ENCODE measurements at places on chromosomes 5 and 9.

- DNase-seq, result no peak
These were observed 94.0 kb upstream of the RAPGEF1 start for GRCh38 chr9:131833906-131834305.

- no peak for DNase-seq
These were observed 36.8 kb downstream of the ROPN1L start for GRCh38 chr5:10478436-10478835.

DNA sequence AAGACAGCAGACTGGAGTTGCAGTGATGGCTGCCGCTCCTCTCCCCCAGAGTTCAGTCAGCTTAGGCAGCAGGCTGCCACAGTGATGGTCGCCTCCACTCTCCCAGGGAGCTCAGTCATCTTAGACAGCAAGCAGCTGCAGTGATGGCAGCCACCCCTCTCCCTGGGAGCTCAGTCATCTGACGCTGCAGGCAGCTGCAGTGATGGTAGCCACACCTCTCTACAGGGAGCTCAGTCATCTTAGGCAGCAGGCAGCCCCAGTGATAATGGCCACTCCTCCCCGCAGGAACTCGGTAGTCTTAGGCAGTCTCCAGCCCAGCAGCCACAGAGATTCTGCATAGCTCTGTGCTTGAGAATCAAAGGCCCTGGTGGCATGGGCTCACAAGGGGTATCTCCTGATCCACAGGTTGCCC is 582.7 kb downstream of the DTWD2 start:
- DNase-seq, result no peak

GRCh38 chr5:107058803-107059202 is 611.9 kb downstream of the EFNA5 start:
- DNase-seq, result no peak

DNA sequence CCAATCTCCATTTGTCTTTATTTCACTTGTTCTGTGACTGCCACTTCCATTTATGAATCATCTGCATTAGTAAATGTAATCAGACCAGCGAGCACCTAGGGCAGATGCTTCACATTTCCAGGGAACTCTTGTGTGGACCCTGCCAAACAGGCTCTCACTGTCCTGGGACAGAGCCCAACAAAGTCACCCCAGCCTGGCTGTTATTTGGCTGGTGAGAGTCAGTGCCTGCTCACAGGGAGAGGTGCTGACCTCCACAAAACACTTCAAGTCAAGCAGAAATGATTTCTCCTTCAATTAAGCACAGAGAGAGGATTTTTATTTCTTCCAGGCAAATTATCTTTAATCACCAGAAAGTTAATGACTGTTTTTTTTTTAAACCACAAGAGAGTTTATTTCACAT is 568.0 kb downstream of the MTRR start:
- DNase-seq, result no peak

DNA sequence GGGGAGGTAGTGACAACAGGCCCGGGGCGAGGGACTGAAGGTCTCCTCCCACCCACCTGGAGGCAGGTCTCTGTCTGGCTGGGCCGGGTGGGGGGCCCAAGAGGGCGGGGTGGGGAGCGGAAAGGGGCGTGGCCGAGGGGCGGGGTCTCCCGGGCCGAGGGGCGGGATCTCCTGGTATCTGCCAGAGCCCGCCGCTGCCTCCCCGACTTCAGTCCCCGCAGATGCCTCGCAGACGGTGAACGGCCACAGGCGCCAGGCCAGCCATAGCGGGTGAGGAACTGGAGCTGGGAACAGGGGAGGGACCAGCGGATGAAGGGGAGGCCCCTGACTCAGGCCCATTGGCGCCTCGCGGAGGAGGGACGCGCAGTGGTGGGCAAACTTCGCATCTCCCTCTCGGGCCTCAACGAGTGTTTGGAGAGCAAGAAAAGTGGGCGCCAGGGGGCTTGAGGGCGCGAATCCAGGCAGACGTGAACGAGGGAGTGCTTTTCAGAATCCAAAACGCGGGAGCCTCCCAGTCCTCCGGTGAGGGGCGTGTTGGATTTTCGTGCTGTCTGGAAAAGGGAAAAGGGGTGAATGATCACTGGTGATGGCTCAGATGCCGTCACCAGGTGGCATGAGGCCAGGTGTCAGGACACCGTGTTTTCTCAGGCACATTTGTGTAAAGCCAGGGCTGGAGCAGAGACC is at the start of gene ADGRD2:
TSS of gene ADGRD2 (plus strand) at position 211 of the 684 bp plus-strand sequence. CDS start 1,216 bp downstream, outside the sequence.
- DNase-seq, result no peak

GRCh38 chr9:97109194-97109811 is 70.4 kb upstream of the CTSV start:
- no peak for DNase-seq

- no peak for DNase-seq
These were observed 80.3 kb upstream of the FST start for GRCh38 chr5:53399926-53400697.

DNA sequence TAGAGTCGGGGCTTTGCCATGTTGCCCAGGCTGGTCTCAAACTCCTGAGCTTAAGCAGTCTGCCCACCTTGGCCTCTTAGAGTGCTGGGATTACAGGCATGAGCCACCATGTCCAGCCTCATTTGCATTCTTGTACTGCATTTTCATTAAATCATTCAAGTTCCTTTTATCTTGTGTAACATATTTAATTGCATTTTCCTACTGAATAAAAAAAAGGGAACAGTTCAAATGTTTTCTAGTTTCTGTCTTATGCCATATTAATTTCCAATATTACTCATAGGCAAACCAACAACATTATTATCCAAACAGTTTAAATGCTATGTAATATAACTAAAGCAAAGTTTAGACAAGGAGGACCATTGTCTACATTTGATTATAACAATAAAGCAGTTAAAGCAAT is 6.1 kb downstream of the SLC31A1 start:
- DNase-seq, result no peak

- no peak for DNase-seq
These were observed 9.3 kb upstream of the NRARP start for GRCh38 chr9:137311171-137311985.

DNA sequence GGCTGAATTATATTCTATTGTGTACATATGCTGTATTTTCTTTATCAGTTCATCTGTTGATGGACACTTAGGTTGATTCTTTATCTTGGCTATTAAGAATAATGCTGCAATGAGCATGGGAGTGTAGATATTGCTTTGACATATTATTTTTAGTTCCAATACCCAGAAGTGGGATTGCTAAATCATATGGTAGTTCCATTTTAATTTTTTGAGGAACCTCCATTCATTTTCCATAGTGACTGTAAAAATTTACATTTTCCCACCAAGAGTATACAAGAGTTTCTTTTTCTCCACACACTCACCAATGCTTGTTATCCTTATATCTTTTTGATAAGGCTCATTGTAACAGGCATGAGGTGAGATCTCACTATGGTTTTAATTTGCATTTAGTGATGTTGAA is 19.4 kb downstream of the JAK2 start:
- no peak for DNase-seq

GRCh38 chr9:68704814-68705530 is at the start of gene PIP5K1B:
TSS of gene PIP5K1B (plus strand) at chr9:68705240. CDS start at chr9:68822615, 117,375 bp downstream.
- no peak for DNase-seq

GRCh38 chr5:15026944-15027343 is 155.4 kb upstream of the ANKH start:
- DNase-seq, result no peak

DNA sequence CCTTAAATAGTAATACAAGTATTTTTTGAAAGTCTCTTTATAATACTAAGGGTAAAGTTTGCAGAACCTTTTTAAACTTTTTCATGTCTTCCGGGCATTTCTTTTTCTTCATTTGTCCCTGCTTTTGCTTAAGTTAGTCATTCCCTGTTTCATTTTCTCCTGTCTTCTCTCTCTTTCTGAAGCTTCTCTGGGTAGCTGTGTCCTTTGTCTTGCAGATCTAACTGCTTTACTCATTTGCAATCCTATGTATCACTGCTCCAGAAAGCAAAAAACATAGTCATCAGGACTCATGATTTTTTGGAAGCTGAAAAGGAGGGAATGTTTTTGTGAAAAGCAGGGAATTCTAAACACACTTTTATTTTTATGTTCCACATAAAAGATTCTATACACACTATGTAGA is 301.7 kb downstream of the MRPS30 start:
- no peak for DNase-seq

DNA sequence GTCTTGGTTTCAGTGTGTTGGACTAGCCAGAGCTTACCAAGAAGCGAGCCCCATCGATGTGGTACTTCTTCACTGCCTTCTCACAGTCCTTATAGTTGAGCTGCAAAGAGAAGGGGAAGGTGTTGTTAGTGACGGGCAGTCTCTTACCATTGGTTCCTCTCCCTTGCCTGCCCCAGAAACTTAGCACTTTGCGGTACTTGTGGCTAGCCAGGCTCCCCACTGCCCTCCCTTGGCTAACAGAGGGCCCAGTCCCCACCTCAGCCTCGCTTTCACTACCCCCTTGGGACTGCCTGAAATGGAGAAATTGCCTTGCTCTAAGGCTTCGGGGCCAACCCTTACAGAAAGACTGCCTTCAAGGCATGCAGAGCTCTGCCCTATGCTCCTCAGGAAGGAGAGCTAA is 4.3 kb downstream of the LCP2 start:
- no peak for DNase-seq

DNA sequence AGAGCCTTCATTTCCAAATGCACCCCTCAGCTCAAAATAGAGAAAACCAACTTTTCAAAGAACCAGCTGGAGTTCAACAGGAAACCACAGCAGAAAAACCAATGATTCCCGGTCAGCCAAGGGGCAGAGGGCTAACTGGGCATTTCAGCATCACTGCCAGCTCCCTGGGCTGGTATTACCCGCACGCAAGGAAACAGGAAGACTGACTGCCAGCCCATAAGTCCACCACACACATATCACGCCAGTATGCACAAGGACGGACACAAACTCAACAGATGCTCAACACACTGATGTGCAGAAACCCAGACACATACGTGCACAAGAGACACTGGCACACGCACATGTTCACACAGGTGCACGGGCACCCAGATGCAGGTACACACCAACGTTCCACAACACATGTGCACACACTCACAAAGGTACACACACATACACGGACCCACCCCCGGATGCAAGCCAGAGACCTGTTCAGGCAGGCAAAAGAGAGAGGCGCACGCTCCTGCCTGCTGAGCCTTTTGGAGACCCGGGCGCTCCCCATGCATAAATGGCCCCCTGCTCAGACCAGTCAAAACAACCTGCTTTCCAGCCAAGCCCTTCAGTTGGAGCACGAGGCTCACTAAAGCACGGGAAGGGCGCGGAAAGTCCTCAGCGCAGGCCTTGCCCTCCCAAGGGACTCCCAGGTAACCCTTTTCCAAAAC is 2.1 kb downstream of the ADAMTS2 start:
- DNase-seq, result no peak

DNA sequence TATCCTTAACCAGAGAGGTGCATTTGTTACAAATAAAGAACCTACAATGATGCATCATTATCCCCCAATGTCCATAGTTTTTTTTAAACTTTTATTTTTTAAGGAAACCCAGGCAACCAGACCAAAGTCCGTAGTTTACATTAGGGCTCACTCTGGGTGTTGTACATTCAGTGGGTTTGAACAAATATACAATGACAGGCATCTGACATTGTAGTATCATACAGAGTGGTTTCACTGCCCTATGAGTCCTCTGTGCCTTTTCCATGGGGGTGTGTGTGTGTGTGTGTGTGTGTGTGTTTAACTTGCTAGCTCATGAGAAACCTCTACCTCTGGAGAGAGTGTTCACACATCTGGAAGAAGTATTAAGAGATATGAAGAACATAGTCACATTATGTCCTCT is 141.5 kb downstream of the KDM4C start:
- no peak for DNase-seq

- no peak for DNase-seq
These were observed 3.1 kb downstream of the CXXC5 start for GRCh38 chr5:139651043-139651834.

DNA sequence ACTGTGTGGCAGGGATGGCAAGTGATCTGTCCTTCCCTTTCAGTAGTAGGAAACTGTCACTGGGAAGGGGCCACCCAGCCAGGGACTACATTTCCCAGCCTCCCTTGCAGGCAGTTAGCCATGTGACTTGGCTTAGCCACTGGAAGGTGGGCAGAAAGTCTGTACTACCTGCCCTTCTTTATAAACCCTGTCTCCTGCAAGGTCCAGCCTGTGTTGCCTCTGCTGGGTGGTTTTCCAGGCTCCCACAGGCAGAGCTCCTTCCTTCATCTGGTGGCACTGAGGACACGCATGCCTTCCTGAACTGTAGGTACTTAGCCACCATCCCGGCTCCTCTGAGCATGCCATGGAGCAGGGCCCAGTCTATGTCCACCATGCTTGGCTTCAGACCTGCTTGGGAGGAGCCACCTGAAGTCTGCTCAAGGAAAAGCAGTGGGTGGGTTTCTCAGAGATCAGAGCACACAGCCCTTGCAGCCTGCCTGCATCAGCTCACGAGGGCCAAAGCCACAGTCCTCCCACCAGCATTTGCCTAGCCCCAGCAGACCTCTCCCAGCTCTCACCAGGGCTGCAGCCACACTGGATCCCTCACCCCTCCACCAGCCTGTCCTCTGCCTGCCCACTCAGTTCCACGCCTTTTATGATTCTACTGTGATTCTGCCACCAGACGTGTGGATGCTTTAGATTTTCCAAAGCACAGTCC is 16.7 kb upstream of the SLC25A51 start:
- no peak for DNase-seq

GRCh38 chr5:94691949-94692348 is 73.5 kb downstream of the SLF1 start:
- no peak for DNase-seq

- no peak for DNase-seq
These were observed 137.1 kb downstream of the ARL15 start for GRCh38 chr5:54173251-54173650.

DNA sequence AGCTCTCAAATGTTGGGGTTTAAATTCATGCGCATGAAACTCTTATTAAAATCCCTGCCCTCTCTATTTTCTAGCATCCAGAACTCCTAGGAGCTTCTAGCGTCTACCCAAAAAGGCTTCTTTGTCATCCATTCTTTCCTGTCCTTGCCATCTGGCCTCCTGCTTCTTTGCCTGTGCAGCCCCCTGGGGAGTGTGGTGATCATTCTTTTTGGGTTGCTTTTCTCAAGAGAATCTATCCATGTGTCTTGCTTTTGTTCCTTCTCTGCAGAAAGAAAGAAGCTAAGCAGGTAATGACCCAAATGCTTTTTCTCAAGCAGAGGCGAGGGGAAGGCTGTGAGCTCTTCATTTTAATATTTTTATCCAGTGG is 26.6 kb downstream of the SKP2 start:
- DNase-seq, result no peak

DNA sequence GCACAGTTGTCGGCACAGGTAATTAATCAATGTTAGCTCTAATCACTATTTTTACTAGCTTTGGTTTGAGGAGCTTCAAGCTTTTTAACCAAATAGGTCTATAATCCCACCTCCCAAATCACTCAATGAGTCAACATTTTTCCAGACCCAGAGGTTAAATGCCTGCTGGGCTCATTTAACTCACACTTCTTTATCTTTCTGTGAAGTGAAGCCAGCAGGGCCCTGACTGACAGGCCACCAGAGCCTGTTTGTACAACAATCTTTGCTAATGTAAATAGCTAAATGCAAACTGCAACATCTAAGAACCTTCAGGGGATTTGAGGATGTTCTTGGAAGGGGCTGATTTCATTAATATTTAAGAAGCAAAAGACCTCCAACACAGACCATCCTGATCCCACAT is 98.4 kb upstream of the NREP start:
- no peak for DNase-seq

GRCh38 chr5:131288328-131288727 is 24.5 kb downstream of the CDC42SE2 start:
- DNase-seq, result no peak

GRCh38 chr5:5422819-5423515 is 490 bp downstream of the ICE1 start:
- no peak for DNase-seq

Measured in amniotic stem cell (primary cell).